RPMI7951 (cell line): ENCODE measurements at places on chromosomes 11 and 22. TPM values are rescaled to one million over a fixed set of nuclear protein-coding genes. Genes with fewer than 3 reads are reported as not detected.

- peak; percentile 45 for DNase-seq
Observed at GRCh38 chr22:21951931-21952465, 650 bp downstream of the PPM1F start.

- no peak for DNase-seq
Observed at GRCh38 chr22:48919851-48920589, 907.7 kb downstream of the BRD1 start.

GRCh38 chr11:83970061-83970671 is 684.0 kb upstream of the CCDC90B start:
- DNase-seq, result no peak

GRCh38 chr22:34877506-34877905 is 188.5 kb upstream of the ISX start:
- DNase-seq, result peak; percentile 77

- no peak for DNase-seq
Observed at GRCh38 chr11:78251083-78251775, 62.5 kb downstream of the USP35 start.

DNA sequence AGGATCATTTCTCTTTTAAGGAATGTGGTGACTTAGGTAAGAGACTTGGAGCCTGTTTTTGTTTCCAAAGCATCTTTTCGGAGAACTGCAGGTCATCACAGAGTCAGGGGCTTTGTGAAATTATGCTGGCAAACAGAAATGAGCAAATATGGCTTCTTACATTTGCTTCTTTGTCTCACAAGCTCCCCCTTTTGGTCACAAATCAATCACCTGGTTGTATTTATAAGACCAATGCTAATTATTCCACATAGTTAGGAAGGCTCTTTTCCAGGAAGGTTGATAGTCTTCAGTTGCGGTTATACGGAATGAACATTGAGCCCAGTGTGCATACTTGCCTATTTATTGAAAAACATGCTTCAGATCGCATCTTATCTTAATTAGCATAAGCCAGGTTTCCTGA is 34.6 kb upstream of the CEP126 start:
- peak; percentile 67 for DNase-seq

DNA sequence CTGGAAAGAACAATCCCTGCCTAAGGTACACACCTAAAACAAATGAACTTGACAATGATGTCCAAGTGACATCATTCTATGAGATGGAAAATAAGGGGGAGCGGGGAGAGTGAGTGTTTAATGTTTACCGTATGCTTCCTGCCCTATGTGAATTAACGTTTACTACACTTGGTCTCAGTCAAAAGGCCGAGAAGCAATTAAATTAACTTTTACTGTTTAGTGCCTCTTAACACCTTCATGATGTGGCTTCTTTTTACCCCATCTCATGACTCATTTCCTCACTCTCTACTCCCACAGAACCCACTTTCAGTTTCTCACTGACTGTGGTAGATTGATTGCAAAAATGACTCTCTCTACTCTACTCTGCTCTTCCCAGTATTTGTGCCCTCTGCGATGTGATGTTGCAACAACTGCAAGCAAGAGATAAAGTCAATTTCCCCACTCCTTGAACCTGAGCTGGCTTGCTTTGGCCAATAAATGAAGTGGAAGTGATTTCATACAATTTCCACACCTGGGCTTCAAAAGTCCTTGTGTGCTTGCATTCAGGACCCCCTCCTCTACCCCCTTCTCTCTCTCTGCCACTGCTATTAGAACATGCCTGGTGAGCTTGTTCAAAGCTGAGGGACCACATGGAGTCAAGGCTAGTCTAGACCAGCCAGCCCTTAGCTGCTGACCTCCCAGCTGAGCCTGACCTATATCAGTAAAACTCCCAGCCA is 11.6 kb upstream of the ALKBH3 start:
- peak; percentile 88 for DNase-seq

The OR51B5 gene
- total RNA-seq, result 1.8 and 2.0 TPM in 2 replicates
